Fibroblast of upper back skin (primary cell): ENCODE measurements at places on chromosomes 1 and 21.

GRCh38 chr21:32302560-32302959 lies 3.9 kb downstream of the MRAP start:
- no peak for DNase-seq

DNA sequence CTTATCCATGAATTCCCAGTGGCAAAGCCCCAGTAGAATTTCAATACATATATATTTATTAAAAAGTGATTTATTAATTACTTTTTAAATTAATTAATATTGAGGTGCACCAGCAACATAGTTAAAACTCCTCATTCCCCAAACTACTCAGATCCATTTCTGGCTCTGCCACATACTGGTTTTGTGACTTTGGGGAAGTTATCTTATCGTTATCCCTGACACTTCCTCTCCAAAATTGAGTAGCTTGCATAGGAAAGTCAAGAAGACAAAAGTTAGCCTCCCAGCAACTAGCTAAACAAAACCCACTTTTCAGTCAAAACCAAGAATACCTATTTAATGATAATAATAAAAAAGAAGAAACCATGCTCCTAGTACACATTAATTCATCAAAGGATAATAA lies 35.9 kb downstream of the TCP10L start:
- no peak for DNase-seq

DNA sequence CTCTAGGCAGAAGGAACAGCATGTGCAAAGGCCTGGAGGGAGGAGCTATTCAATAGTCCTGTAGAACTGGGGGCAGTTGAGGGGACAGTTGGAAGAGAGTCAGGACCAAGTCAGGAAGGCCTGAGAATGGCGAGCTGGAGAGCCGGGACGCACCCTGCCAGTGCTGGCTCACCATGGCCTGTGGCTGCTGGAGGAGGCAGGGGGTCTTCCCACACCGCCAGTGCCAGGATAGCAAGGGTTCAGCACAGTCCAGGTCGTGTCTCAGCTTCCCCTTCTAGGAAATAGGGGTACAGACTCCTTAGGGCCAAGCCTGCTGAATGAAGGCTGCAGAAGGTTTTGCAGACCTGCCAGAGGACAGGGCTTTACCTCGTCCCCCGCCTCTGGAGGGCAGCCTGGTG lies 7.3 kb downstream of the PODN start:
- no peak for DNase-seq

- no peak for DNase-seq
Observed at GRCh38 chr1:22317920-22318243, 133.8 kb upstream of the ZBTB40 start.

DNA sequence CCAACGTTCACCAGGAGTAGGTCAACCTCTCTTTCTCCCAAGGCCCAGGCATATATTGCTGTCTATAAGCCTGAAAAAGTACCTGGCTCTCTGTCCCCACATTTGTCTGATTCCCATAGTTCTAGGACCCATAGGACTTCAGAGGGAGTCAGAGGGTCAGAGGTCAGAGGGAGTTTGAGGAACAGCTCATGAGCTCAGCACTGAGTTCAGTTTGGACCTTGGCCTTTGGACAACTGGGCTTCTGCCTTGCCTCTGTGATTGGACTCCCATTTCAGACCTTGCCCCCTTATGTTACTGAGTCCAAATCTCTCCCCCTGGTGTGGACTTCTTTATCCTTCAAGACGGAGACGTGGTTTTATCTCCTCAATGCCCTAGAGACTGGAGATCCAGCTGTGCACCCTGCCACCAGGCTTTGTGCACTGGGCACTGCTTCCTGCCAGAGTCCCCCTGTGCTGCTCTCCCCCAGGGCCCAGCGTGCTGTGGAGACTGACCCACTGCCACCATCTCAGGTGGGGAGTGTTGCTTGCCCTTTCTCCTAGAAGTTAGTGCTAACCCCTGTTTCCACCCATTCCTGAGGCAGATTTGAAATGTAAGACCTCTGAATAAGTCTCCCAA lies 3.2 kb downstream of the CTSE start:
- DNase-seq = no peak

DNA sequence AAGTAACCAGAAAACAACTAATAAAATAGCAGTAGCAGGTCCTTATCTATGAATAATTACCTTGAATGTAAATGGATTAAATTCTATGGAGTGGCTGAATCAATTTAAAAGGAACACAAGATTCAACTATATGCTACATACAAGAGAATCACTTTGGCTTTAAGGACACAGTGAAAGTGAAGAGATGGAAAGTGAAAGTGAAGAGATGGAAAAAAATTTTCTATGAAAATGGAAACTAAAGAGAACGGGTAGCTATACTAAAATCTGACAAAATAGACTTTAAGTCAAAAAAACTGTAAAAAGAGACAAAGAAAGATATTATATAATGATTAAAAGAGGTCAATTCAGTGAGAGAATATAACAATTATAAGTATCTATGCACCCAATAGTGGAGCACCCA lies 54.7 kb downstream of the C1orf185 start:
- no peak for DNase-seq

DNA sequence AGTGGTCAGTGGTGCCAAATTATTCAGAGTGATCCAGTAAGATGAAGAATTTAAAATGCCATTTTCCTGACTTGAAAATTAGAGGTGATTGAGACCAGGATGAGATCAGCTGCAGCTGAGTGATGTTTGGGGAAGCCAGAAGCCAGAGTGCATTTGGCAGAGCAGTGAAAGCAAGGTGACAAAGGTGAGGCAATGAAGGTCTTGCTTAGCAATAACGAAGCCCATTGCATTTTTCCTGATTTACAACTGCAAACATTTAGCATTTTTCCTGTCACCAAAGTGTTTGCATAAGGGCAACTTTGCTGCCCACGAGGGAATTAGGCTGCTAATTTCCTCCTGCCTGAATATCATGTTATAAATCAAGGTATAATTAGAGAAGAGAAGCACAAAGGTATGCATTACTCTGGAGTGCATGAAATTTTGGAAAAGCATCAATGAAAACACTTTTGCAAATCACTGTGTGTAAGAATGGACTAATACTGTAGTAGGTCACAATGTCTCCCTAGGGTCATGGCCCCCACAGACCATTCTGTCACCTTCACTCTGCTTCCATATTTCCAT lies 188.2 kb upstream of the LYPLAL1 start:
- no peak for DNase-seq
